ENCODE measurements at places on chromosomes 11 and 22. TPM values are rescaled to one million over a fixed set of nuclear protein-coding genes. Genes with fewer than 3 reads are reported as not detected.

The TREH gene
- not detected for total RNA-seq

The UCP3 gene
- total RNA-seq = 0.26 TPM

The TRIOBP gene
- total RNA-seq = 150 TPM

The PDGFD gene
- 1.3 TPM for total RNA-seq

The TRIM49 gene
- not detected for total RNA-seq

The OR52H1 gene
- total RNA-seq = 0.66 TPM

The SNX32 gene
- total RNA-seq = 0.37 TPM

The EIF3D gene
- total RNA-seq = 306 TPM

The POLR2F gene
- total RNA-seq = 99.5 TPM

The C1QTNF5 gene
- 22.6 TPM for total RNA-seq

The FGF19 gene
- not detected for total RNA-seq

The HSPB2 gene
- total RNA-seq = 1.2 TPM

The CARNS1 gene
- 0.13 TPM for total RNA-seq

The OR51A7 gene
- not detected for total RNA-seq

The TMEM126B gene
- 58.7 TPM for total RNA-seq

The CYTH4 gene
- total RNA-seq = 0.06 TPM

The ANAPC15 gene
- total RNA-seq = 40.7 TPM

The PKNOX2 gene
- 1.1 TPM for total RNA-seq

The GLYATL1 gene
- 0.37 TPM for total RNA-seq

The APOL1 gene
- total RNA-seq = 39.0 TPM

The MPZL3 gene
- total RNA-seq = 0.19 TPM

The MMP13 gene
- total RNA-seq = not detected

The SCGB1C1 gene
- total RNA-seq = not detected

The TYR gene
- not detected for total RNA-seq

The APOA4 gene
- total RNA-seq = not detected

The HORMAD2 gene
- not detected for total RNA-seq

The PPP2R5B gene
- 10.3 TPM for total RNA-seq
